Activated CD8-positive, alpha-beta T cell treated with anti-CD3 and anti-CD28 coated beads, Interleukin-2, amount 10 ng/mL, durations not matched to agents 7 days and 5 days (primary cell): ENCODE measurements at places on chromosomes 7 and 10. TPM values are rescaled to one million over a fixed set of nuclear protein-coding genes. Genes with fewer than 3 reads are reported as not detected.

- DNase-seq: no peak
Measured at GRCh38 chr10:79384773-79385391, 37.6 kb downstream of the PPIF start.

DNA sequence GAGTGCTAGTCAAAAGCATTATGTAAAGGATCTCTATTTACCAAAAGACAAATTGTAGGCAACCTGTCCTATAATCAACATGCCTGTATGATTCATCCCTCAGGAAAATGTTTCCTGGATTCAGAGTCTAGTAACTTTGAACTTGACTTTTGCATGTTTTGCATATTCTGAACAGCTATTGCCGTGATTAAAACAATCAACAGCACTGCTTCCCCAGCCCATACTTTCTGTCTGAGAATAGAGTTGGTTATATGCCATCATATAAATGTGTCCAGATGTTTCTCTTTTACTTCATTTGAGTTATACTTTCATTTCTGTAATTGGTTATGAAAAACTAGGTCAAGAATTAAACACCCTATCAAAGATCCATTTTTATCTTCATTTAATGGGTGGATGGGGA lies 83.5 kb downstream of the ZMYND11 start:
- no peak for DNase-seq

- no peak for DNase-seq
Measured at GRCh38 chr7:159033473-159033825, 111.2 kb downstream of the VIPR2 start.

DNA sequence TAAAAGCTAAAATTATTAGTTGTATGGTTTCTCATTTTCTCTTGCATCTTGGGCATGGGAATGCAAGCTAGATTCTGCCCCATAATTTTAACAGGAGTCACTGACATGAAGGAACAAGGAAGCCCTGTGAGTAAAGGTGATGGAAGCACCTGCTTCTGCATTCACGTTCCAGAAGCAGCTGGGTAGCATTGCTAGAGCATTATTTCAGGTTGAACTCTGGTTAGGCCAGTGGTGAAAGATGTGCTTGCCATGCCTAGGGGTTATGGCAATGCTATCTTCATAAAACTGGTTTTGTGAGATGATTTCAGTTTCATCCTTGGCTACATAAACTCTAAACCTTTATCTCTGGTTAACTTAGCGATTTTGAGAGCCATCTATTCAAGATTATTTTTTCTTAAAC lies 151.4 kb downstream of the TFEC start:
- no peak for DNase-seq

GRCh38 chr7:135976312-135977006 lies 700 bp downstream of the MTPN start:
- peak; percentile 57 for DNase-seq

GRCh38 chr7:45055016-45055415 lies 33.8 kb downstream of the NACAD start:
- no peak for DNase-seq

DNA sequence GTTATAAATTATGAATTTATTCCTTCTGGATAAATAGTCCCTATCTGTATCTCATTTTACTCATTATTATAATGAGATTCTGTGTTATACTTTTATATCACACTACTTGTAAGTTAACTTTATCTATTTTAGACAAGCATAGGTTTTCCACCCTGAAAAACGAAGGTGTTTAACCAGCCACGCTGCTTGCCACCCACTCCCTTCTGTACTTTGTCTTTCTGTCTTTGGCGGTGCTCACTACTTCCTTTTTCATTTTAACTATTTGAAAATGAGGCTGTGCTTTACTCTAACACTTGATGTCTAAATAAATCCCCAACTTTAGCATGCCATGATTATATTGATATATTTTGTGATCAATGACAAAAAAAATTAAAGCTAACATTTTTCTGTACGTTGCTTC lies 952.9 kb downstream of the DNAJB9 start:
- no peak for DNase-seq

DNA sequence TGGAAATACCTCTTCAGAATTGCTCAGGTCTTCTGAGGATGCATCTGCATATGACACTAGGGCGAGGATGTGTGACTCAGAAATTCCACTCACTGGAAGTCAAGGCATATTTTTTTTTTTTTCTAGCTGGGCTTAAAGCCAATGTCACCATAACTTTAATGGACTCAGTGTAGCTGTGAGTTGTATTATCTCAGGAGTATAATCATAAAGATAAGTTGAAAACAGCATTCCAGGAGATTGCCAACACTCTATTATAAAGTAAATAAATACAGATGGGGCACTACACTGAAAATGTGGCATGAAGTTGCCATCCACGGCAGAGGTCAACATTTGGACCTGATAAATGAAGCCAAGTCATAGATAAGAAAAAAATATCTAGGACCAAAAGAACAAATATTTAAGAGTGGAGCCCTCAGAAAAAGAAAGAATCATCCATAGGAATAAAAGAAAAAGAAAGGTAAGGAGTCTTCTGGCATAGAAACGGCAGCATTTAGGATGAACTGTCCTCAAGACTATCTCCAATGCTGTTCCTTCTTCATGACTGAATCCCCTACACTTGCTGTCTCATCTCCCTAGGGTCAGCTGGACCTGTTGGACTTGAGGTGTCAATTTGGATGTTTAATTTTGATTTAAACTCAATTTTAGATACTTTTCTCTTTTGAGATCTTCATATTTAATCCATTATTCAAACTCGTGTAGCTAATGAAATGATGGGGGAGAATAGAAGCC lies 72.9 kb upstream of the CAV2 start:
- no peak for DNase-seq

DNA sequence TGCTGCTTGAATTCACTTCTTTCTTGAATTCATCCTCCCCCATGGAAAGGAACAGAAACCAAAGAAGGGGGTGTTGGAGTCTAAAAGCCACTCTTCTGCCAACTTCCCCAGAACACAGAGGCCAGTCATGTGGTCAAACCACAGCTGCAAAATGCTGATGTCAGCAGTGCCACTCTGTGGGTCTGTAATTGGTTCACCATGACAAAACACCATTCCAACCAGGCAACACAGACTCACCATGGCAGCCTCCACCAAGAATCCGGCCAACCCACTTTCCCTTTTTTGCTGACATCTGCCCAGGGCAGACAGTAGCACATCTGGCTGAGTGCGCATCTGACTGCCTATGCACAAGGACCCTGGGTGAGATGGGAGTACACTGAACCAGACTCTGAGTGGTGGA lies 16.8 kb downstream of the OSBPL3 start:
- DNase-seq: peak; percentile 43

DNA sequence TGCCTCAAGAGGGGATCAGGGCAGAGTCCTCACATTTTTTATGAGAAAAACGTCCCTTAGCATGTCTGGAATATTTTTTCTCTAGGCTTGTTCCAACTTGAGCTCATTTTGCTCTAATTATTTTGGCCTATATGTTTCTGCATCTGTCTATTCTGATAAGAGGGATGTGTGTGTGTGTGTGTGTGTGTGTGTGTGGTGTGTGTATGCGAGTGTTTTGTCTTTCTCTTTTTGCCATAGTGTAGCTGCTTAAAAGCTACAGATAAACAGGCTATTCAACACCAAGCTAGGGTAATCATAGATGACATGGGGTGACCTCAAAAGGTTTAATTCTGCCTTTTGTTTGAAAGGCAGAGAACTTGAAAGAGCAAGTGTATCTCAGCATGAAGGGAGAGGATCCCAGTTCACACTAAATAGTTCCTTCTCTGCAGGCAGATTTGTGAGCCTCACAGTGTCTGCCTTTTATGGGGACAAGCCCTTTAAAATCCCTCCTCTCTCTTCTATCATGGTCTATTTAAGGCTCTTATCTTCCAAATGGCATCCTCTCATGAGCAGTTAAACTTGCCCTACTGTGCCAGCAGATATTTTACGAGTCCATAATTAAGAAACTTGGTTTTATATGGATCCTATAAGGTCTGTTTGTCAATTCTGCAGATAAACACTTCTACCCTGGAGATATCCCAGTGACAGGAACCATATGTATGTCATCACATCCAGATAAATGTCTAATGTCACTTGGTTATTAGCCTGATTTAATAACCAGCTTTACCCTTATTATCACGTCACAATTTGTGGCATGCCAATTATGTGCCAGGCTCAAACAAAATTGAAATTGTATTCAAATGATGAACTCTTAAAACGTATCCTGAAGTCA lies 202.9 kb upstream of the MTPN start:
- DNase-seq: no peak

GRCh38 chr10:131277969-131278368 lies 33.6 kb downstream of the TCERG1L start:
- DNase-seq: no peak

- DNase-seq: peak; percentile 69
Measured at GRCh38 chr10:124611738-124612137, 132.4 kb downstream of the FAM53B start.

DNA sequence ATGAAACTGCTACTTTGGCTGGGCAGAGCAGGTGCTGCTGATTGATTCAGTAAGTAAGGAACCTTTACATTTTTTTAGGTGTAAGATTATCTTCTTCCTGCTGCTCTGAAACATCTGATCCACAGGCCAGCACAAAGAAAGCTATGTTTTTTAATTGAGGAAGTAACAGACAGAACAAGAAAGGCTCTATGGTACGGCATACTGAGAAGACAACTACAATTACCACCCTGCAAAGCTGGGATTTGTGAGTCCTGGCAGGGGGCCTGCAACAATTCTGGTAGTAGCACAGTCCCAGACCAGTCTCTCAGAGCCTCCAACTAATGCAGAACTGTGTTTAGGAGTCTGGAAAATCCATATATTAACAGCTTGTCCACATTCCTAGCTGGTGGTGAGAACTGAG lies 103.0 kb upstream of the LRRTM3 start:
- DNase-seq: no peak

DNA sequence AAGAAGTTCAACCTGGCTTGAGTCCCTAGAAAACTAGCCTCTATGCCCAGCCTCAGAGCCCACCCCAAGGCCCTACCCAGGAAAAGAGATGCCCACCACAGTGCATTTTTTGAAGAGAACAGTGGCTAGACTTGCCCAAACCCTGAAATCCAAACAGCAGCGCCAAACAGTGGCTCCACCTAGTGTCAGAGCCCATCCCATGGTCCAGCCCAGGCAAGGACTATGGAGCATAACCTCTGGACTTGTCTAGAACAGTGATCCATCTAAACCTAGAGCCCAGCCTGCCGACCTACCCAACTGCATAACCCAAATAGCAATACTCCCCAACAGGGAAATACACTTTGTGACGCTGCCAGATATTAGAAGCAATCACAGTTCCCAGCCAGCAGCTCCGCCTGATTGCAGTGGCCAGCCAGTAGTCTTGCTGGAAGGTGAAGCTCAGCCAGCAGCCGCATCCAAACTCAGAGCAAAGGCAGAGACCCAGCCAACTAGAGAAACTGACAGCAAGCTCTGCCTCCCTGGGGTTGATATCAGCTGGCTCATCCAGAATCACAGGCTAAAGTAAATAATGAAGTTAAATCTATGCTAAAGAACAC lies 44.5 kb downstream of the HBP1 start:
- DNase-seq: no peak

GRCh38 chr10:17206210-17206709 lies 4.8 kb upstream of the TRDMT1 start:
- DNase-seq: peak; percentile 63

DNA sequence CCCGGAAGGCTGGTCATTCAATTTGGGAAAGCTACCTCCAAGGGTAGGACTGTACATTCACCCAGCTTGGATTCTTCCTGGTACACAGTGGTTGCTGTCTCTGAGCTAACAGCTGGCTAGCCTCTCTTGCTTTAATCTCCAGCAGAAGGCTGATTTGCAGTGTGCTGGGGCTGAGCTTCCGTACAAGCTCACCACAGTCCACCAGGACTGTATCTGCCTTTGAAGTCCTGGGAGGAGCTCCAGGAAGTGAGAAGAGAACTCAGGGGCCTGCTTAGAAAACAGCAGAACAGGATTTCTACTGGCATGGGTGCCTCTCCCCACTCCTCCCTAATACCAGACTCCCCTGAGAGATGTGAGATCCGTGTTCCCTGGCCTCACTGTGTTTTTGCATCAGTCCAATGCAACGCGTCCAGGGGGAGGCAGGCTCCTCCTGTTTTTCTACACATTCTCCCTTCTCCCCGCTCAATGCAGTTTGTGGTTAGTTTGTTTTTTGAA lies 6.6 kb downstream of the AFAP1L2 start:
- DNase-seq: no peak

GRCh38 chr10:79904671-79905321 lies 44.1 kb downstream of the SFTPD start:
- DNase-seq: peak; percentile 48

DNA sequence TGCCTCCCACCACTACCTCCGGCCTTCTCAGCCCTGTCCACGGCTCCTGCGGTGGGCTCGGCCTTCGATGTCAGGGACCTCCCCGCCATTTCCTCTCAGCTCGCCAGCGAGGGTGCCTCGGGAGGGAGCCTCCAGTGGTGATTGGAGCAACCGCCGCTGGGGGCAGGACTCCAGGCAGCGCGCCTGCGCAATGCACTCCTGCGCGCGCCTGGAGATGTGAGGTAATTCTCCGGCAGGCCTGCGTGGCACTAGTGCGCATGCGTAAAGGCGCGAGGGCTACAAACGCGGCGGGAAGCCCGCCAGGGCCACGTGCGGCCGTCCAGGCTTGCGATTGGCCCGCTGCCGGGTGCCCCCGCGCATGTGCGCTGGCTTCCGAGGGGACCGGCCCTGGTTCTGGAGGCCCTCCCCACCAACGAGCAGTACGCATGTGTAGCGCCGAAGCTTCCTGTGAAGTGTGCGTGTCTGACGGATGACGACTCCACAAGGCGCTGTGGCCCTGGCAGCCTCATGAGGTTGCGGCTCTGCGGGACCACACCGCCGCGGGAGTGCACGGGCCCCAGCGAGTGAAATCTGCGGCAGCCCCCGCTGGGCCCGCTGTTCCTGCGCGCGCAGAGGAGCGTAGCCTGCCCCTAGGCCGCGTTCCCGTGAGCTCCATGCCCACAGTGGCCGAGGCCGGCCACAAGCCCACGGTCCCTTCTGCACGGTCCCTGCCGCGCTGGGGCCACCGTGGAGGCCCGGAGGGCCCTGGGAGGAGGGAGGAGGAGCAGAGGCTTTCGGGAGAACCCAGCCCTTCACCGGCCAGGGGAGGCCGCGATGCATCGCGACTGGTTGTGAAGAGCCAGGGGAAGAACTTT lies at the start of gene SYCE1:
Gene SYCE1, minus strand, starts transcription at position 143 of the 854 bp plus-strand sequence. Its CDS starts 54 bp downstream, at position 89.
- no peak for DNase-seq

GRCh38 chr7:156503196-156503595 lies 137.4 kb upstream of the RNF32 start:
- DNase-seq: no peak

Gene KIF11
- total RNA-seq: 85.2 TPM

Gene GARS1
- 185 TPM for total RNA-seq
